ENCODE measurements at places on chromosomes 11 and 22.

GRCh38 chr11:6298605-6299004, 21.7 kb downstream of the CAVIN3 start:
- no peak for DNase-seq

DNA sequence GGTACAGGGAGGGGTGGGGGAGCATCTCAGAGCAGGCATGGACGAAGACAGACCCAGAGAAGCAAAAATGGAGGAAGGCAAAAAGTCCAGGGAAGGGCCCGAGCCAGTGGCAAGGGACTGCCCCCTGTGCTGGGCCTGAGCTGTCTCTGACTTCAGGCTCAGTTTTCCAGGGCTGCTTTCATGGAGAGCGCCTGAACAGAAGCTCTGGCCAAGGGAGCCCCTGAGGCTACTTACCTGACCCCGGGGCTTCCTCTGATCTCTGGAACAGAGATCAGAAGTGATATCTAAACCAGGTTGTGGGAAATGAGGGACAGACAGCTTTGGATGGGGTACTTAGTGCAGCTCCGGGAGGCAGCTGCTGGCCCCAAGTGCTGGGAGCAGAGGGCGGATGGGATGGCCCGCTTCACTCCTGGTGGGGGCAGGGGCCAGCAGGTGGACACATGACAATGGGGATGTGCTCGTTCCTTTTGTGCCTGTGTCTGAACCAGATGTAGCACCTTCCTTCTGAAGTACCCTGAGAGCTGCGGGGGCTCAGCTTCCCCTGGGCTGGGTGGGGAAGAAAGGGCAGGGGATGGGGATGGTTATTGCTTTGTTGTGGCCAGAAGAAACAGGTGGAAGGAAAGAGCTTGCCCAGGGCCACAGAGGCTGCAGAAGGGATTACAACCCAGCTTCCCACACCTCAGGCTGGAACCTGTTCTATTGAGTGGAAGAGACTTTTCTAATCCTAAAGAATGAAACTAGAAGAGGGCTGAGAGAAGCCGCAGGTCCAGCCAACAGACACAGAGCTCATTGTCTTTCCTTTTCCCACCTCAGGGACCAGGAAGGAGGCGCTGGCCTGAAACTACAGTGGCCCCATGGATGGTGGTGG, 5.7 kb downstream of the LRRC10B start:
- no peak for DNase-seq

- DNase-seq, result no peak
Measured at GRCh38 chr22:38734421-38735100, 21.2 kb downstream of the SUN2 start.

GRCh38 chr22:24066865-24067264, 55.8 kb downstream of the CABIN1 start:
- no peak for DNase-seq

- DNase-seq, result no peak
Measured at GRCh38 chr22:44988671-44989070, 21.1 kb downstream of the PHF21B start.

GRCh38 chr11:19817870-19818269, 105.2 kb downstream of the NAV2 start:
- no peak for DNase-seq
